ENCODE measurements at places on chromosomes 6 and 20.

DNA sequence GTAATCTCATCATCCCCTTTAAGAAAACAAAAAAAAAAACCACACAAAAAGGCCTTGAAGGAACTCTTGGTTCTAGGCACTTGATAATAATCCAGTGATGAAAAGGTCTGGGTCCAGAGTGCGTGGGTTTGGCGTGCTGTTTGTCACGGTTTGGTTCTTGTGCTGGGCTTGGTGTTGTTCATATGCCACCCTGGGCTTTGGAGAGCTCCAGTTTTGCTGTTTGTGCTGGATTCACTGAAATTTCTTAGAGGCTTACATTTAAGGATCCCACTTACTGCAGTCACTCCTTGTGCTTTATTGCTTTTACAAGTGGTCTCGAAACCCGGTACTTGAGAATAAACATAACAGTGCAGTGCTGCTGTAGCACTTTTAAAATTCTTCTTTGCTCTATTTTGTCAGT, 68.8 kb upstream of the XRN2 start:
- DNase-seq: no peak

GRCh38 chr6:92008757-92009502, 1410.4 kb downstream of the EPHA7 start:
- no peak for DNase-seq

- DNase-seq: no peak
These were observed 84.1 kb downstream of the CD24 start for GRCh38 chr6:106890447-106890846.

DNA sequence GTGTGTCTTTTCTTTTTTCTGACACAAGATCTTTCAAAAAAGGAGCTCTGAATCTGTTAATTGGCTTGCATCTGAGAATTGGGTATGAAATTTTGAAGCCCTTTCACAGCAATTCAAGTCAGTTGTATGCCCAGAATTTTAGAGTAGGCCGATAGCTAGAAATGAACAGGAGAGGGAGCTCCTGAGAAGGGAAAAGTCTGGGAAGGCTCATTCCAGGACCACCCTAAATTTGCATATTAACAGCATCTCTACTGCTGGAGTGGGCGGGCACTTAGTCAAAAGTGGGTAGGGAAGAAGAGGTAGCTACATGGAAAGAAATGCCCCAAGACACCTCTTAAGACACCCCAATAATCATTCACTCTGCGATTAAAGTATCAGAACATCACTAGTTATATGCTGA, 928.3 kb downstream of the TBC1D32 start:
- no peak for DNase-seq

GRCh38 chr20:40676491-40677269, 12.4 kb downstream of the MAFB start:
- no peak for DNase-seq

- no peak for DNase-seq
These were observed 46.3 kb upstream of the SRPK1 start for GRCh38 chr6:35967076-35967774.

DNA sequence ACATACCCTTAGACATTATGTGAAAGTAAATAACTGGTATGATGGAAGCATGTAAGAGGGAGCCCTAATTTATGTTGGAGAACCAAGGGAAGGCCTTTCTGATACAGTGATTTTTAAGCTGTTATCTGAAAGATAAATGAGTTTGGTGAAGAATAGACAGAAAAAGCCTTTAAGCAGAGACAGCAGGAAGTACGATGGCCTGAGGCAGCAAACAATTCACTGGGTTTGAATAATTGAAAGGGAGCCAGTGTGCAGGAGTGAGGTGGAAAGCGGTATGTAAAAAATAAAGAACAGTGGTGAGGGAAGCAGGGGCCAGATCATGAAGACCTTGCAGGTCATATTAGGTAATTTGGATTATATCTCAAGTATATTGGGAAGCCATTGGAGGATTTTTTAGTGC, 4.1 kb upstream of the RAB23 start:
- no peak for DNase-seq

DNA sequence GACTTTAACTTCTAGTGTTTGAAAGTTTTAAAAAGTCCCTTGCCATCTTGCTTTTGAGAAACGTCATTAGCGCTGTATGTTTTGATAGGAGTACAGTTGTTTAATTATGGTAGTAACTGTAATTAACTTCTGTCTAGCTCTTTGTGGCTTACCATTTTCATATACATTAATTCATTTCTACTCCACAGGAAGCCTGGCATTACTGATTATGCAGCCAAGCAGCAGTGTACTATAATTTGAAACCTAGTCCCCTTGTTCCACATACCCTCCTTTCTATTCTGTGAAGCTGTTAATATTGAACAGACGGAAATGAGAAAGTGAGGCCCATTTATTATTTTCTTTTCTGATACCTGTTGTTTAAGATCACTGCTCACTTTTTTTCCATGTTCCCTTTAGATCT, 235.4 kb downstream of the CDKAL1 start:
- no peak for DNase-seq

DNA sequence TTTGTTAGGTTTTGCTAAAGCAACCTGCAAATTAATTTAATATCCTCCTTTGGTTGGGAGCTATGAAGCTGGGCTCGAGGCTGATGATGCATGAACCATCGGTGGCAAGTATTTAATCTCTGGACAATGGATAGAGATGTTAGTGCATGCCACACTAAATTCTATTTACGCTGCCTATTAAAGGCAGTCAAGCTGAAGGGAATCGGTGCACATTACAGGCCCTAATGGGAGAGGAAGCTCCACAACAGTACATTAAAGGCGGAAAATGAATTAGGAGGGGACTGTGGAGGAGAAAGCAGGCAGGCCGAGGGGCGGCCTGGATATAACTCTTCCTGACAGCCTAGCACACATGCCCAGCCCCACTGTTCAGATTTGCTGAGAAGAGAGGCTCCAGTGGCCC, 132.4 kb upstream of the MAFB start:
- no peak for DNase-seq

DNA sequence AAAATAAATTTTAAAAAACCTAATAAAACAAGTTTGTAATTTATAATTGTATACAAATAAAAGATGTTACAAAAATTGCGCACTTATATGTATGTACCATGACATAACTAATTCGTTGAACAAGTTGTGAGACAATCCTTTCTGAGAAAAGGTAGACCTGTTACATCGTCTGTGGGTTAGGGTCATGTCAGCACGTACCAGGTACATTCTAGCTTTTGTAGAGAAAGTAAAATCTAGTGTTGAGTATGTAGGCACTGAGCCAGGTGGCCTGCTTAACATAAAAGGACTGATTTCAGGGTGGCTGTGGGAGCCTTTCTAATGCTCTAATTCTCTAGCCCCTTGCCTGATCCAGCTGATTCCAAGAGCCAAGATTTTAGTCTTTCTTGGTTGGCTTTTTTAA, 10.4 kb downstream of the RPL7L1 start:
- DNase-seq: no peak

GRCh38 chr20:55597526-55597925, 407.8 kb downstream of the CBLN4 start:
- DNase-seq: no peak

- peak; percentile 38 for DNase-seq
These were observed 380.0 kb upstream of the FLRT3 start for GRCh38 chr20:14717134-14717999.

Measured in HuH-7.5 (cell line).